ENCODE measurements at places on chromosomes 4 and X. TPM values are rescaled to one million over a fixed set of nuclear protein-coding genes. Genes with fewer than 3 reads are reported as not detected.

Gene FGF5
- not detected for polyA plus RNA-seq

Gene TACR3
- polyA plus RNA-seq = 0.05 TPM

DNA sequence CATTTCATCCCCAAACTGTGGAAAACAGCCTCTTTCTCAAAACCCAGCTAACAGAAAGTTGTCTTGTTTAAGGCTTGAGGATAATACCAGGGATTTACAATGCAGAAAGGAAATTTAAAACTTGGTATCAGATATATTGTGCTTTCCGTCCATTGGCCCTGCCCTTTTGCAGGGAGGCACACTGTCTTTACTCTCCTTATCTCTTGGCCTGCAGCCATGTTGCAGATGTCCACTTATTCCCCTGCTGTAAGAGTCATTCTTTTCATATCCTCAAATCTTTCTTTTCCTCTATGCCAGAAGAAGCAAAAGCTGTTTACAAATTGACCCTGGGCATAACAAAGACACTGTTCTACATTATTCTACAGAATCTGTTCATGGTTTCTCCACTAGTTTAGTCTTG lies 75.6 kb upstream of the DYNLT3 start:
- no peaks in the 10 kb centered on the region for H3K27me3 ChIP-seq
- DNase-seq = peak; percentile 16
- no peak overlapping the region for H3K4me3 ChIP-seq
- no peaks in the 10 kb centered on the region for H3K4me1 ChIP-seq
- H3K36me3 ChIP-seq = no peaks in the 10 kb centered on the region

DNA sequence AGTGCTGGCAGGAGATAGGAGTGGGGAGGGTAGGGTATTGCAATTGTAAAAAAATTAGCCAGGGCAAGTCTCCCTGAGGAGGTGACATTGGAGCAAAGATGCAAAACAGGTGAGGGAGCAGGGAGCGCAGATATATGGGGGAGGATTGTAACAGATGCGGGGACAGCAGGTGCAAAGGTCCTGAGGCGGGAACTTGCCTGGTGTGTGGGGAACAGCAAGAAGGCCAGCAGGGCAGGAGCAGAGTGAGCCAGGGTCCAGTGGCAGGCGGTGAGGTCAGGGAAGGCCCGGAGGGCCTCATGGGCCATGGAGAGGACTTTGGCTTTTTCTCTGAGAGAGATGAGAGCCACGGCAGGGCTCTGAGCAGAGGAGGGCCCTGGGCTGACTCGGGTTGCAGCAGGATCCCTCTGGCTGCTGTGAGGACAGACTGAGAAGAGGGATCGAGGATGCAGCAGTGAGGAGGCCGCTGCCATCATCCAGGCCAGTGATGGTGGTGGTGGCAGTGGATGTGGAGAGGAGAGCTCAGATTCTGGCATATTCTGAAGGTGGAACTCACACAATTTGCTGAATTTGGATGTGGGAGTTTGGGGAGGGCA lies 6.2 kb downstream of the PORCN start:
- H3K4me3 ChIP-seq = no peak overlapping the region
- H3K27ac ChIP-seq = no peak overlapping the region
- no peaks in the 10 kb centered on the region for H3K27me3 ChIP-seq
- no peaks in the 10 kb centered on the region for H3K36me3 ChIP-seq
- DNase-seq = no peak

DNA sequence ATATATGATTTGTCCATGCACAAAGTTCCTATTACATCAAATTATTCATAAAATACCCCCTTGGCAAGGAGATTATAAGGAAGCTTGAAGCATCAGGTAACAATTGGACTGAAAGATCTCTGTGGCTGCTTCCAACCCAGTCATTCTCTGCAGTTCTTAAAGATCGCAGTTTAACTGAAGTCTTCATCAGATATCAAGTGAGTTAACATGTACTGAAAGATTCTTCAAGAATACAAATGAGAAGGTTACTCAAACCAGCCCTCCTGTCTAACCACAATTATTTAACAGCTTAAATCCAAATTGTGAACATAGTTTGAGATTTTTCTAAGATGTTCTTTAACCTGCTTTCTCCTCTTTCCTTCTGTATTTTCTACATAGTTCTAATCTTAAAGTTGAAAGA lies 56.1 kb downstream of the SLC10A7 start:
- no peak overlapping the region for H3K4me3 ChIP-seq
- H3K4me1 ChIP-seq = no peaks in the 10 kb centered on the region
- H3K36me3 ChIP-seq = no peaks in the 10 kb centered on the region

- no peaks in the 10 kb centered on the region for H3K4me1 ChIP-seq
- DNase-seq = no peak
Measured at GRCh38 chr4:157882901-157883300, 289.9 kb downstream of the GASK1B start.

DNA sequence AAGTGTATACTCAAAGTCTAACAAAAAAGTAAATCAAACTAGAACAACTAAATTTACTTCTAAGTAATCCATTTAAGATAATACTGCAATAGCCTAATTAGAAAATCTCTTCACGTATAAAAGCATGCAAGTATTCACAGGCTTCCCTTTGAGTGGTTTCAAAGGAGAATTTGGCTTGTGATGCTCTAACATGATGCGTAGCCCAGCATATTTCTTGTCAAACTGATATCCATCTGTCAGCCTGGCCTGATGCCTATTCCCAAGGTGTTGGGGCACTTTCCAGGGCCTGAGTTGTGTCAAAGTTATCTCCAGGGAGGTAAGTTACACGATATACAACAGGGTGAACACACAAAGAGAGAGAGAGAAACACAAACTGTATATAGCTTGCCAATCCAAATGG lies 287.0 kb upstream of the MAGEB18 start:
- H3K27ac ChIP-seq = no peak overlapping the region
- H3K4me1 ChIP-seq = no peaks in the 10 kb centered on the region
- H3K4me3 ChIP-seq = no peak overlapping the region
- H3K36me3 ChIP-seq = no peaks in the 10 kb centered on the region
- no peak for DNase-seq
- no peaks in the 10 kb centered on the region for H3K27me3 ChIP-seq

GRCh38 chrX:40100141-40100536 lies 2.4 kb upstream of the BCOR start:
- no peak overlapping the region for H3K4me3 ChIP-seq
- DNase-seq = no peak
- no peaks in the 10 kb centered on the region for H3K27me3 ChIP-seq
- H3K27ac ChIP-seq = no peak overlapping the region
- H3K36me3 ChIP-seq = no peaks in the 10 kb centered on the region

Gene DMRTC1B
- 11.9 TPM for polyA plus RNA-seq

Gene POLN
- polyA plus RNA-seq = 12.2 TPM

DNA sequence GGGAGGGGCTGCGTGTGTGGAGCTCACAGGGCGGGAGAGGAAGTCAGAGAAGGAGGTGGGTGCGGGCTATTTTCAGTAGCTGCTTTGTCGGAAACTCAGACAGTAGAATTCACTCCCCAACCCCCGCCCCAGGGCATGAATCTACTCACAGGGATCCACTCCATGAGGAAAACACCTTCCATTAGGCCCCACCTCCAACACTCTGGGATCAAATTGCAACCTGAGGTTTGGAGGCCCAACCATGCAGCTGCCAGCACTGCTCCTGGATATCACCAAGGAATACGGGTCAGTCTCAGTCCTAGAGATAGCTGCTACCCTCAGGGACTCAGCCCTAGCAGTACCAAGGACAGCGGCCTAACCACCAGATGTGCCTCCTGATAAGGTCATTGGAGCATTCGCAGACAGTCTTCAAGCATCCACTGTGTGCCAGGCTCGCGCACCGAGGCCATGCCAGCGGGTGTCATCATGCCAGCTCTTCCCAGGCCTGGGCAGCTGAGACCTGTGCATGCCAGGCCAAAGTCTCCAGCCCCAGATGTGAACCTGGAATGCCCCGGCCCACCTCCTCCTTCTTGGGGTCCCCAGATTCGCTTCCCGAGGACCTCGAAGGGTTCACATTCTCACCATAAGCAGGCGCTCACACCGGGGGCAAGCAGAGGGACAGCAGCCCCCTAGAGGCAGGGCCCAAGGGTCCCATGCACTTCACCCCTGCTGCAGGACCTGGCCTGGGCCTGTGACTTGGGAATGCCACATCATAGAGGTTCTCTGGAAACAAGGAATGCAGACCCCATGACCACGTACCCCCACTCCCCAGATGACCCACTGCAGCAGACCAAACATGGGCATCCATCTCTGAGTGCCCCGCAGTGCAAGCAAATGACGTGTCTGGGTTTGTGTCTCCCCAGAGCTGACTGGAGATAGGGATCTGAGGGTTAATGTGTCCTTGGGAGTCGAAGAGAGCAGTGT lies 102.3 kb downstream of the ADRA2C start:
- H3K27me3 ChIP-seq = no peaks in the 10 kb centered on the region
- no peak overlapping the region for H3K4me3 ChIP-seq
- H3K36me3 ChIP-seq = no peaks in the 10 kb centered on the region
- DNase-seq = no peak
- no peak overlapping the region for H3K27ac ChIP-seq
- no peaks in the 10 kb centered on the region for H3K4me1 ChIP-seq

Gene RIBC1
- polyA plus RNA-seq = 52.0 TPM

DNA sequence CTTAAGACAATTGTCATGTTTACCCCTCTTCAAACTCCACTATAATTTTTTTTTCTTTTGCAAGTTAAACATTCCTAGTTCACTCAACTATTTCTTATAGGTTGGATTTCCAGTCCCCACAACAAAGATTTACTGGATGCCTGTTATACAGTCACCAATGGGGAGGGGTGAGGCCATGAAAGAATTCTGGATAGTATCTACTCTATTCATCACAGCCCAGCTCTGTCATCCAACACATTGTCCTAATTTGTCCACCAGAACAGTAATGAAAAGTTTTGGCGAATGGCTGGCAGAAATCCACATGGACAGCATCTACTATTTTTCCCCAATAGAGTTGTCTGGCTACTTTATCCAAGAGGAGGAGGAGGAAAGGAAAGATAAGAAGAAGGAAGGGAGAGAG lies 192.7 kb upstream of the S100G start:
- no peaks in the 10 kb centered on the region for H3K4me1 ChIP-seq
- DNase-seq = no peak
- no peaks in the 10 kb centered on the region for H3K36me3 ChIP-seq
- H3K27ac ChIP-seq = no peak overlapping the region

GRCh38 chr4:159434114-159434870 lies 331.4 kb downstream of the RAPGEF2 start:
- DNase-seq = no peak
- H3K36me3 ChIP-seq = no peaks in the 10 kb centered on the region
- H3K27ac ChIP-seq = no peak overlapping the region
- H3K27me3 ChIP-seq = no peaks in the 10 kb centered on the region
- no peak overlapping the region for H3K4me3 ChIP-seq

Gene NCAPG
- polyA plus RNA-seq = 12.5 TPM

Gene SCML1
- polyA plus RNA-seq = 49.8 TPM

DNA sequence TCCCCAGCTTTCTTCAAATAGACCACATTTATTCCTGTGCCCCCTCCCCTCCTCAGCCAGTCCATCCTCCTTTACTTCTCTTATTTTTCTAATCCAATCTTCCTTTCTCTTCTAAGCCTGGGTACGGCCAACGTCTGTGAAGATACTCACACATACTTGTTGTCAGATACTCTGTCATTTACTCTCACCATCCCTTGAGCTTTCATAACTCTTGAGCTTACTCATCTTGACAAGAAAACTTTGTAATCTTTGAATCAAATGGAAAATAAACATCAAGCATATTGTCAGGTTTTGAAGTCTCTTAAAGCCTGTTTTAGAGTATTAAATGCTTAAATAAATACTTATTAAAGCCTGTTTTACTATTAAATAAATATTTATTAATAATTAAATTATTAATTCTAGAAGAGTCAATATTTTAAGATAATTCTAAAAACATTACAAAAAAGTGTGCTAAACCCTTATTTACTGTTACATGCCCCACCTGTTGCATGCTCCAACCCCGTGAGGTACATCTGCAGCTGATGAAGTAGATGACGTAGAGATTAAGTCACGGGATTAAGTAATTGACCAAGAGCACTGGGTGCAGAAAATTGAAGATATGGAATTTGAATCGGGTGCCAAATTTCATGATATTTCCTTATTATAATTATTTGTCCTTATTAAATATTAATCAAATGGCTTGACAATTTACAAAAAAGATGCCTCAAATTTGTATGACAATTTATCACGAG lies 1.5 kb upstream of the TRIML2 start:
- no peak for DNase-seq
- H3K27ac ChIP-seq = no peak overlapping the region
- H3K36me3 ChIP-seq = no peaks in the 10 kb centered on the region
- H3K4me1 ChIP-seq = no peaks in the 10 kb centered on the region
- no peak overlapping the region for H3K4me3 ChIP-seq

GRCh38 chr4:10593130-10593529 lies 91.4 kb downstream of the CLNK start:
- no peaks in the 10 kb centered on the region for H3K4me1 ChIP-seq
- no peak overlapping the region for H3K27ac ChIP-seq
- no peaks in the 10 kb centered on the region for H3K36me3 ChIP-seq
- DNase-seq = peak; percentile 20
- no peaks in the 10 kb centered on the region for H3K27me3 ChIP-seq

Gene EMD
- 74.2 TPM for polyA plus RNA-seq

GRCh38 chrX:103073467-103073866 lies 9.5 kb upstream of the BEX1 start:
- no peaks in the 10 kb centered on the region for H3K4me1 ChIP-seq
- no peak overlapping the region for H3K4me3 ChIP-seq
- no peaks in the 10 kb centered on the region for H3K27me3 ChIP-seq
- no peaks in the 10 kb centered on the region for H3K36me3 ChIP-seq
- no peak overlapping the region for H3K27ac ChIP-seq

Gene LRAT
- 6.9 TPM for polyA plus RNA-seq

- H3K4me1 ChIP-seq = no peaks in the 10 kb centered on the region
- no peaks in the 10 kb centered on the region for H3K36me3 ChIP-seq
- H3K27ac ChIP-seq = no peak overlapping the region
- no peak for DNase-seq
- no peak overlapping the region for H3K4me3 ChIP-seq
Measured at GRCh38 chrX:68878977-68879645, 50.3 kb downstream of the EFNB1 start.

DNA sequence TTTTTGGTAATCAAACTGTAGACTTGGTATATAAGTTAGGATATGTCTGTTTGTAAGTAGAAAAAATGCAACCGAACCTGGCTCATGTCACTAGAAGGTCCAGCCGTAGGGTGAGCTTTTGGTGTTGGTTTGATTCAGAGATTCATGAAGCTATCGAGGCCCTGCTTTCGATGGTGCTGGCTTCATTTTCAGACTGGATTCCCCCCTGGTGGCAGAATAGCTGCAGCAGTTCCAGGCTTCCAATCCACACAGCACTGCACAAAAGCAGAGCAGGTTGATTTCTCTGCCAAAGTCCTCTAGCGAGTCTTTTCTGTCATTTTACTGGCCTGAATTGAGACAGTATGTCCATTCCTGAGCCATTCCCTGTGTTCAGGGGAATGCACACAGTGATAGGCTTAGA lies 33.1 kb downstream of the PDK3 start:
- H3K4me3 ChIP-seq = no peak overlapping the region
- H3K4me1 ChIP-seq = peaks cover 3% of the 10 kb centered on the region
- no peaks in the 10 kb centered on the region for H3K27me3 ChIP-seq
- peak; percentile 59 for DNase-seq

GRCh38 chr4:127782025-127782274 lies 172 bp upstream of the HSPA4L start:
- H3K27ac ChIP-seq = peak overlapping the region; percentile 88
- peak; percentile 93 for DNase-seq
- peak overlapping the region; percentile 81 for H3K4me3 ChIP-seq
- no peaks in the 10 kb centered on the region for H3K4me1 ChIP-seq
- H3K36me3 ChIP-seq = no peaks in the 10 kb centered on the region

GRCh38 chr4:134027931-134028330 lies 173.7 kb downstream of the PABPC4L start:
- H3K27me3 ChIP-seq = no peaks in the 10 kb centered on the region
- no peak overlapping the region for H3K4me3 ChIP-seq
- H3K4me1 ChIP-seq = no peaks in the 10 kb centered on the region
- H3K27ac ChIP-seq = no peak overlapping the region

- no peaks in the 10 kb centered on the region for H3K27me3 ChIP-seq
- H3K4me3 ChIP-seq = no peak overlapping the region
- H3K27ac ChIP-seq = no peak overlapping the region
Measured at GRCh38 chrX:11888421-11888820, 130.4 kb downstream of the MSL3 start.
